Mesothelial cell of epicardium (in vitro differentiated cells): ENCODE measurements at places on chromosomes 5 and 9. TPM values are rescaled to one million over a fixed set of nuclear protein-coding genes. Genes with fewer than 3 reads are reported as not detected.

- no peak for DNase-seq
Measured at GRCh38 chr5:99775189-99775588, 760.0 kb upstream of the FAM174A start.

DNA sequence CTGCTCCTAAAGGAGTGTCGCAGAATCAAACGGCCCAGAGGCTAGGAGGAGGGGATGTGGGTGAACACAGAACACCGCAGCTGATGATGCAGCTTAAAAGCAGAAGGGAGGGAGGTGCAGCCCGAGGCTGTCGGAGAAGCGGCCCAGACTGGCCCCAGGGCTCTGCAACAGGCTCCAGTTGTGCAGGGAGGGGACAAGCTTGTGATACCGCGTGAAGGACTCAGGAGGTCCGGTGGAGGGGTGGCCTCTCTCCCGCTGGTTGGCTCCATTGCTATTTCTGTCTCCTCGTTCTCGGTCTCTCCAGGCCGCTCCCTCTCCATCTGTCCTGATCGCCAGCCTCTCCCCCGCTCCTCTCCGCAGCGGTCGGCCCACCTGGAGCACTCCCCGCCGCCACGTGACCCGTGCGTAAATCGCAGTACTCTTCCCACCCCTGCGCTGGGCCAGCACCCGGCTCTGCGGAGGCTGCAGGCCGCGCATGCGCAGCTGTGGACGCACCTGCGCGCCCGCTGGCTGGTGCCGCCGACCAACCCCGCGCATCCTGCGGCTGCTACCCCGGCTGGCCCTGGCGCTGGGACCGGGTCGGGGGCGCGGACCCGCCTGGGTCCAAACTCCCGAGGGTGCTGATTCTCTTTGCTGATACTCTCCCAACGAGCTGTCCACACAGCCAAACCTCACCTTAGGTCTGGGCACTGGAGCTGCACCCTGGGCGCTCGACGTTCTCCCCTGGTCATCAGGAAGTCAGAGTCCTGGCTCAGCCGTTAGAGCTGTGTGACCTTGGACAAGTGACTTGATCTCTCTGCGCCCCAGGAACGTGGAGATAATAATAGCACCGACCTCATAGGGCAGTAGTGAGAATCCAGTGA, 3.7 kb upstream of the STXBP1 start:
- peak; percentile 87 for DNase-seq

CENPP gene
- total RNA-seq = 6.0 to 7.8 TPM (median 7.4 TPM) in 3 replicates

IFNK gene
- total RNA-seq = not detected in 3 replicates

DNA sequence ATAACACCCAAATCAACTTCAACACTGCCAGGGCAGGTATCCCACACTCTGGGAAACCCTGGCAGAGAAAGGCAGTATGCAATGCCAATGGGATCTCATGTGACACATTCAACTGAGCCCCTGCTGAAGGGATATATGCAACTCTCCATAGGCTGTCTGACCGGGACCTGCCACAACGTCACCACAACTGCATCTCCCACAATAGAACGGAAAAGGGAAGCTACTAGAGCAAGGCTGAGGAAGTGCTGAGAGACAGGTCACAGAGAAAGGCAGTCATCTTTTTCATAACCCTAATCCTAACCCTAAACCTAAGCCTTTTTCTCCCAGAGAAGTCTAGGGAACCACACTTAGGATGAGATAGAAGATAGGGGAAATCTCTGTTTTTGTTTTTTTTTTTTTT, 345.9 kb upstream of the CD180 start:
- no peak for DNase-seq

DNA sequence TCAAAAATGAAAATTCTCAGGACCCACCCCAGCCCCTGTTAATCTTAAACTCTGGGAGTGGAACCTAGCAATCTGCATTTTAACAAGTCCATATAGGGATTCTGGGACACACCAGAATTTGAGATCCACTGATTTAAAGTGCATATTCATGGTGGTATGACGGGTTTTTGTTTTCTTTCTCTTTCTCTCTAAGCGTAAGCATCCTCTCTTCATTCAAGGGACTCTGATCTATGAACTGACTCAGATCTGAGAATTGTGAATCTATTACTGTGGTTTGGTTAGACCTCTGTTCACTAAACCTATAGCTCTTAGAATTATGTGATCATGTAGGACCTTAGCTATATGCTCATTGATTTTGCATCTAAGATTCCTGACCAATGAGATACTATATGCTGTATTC, 565.2 kb downstream of the CCDC171 start:
- DNase-seq = no peak

BOD1 gene
- total RNA-seq = 90.6 to 91.9 TPM (median 91.2 TPM) in 3 replicates

HNRNPA0 gene
- total RNA-seq = 68.6 to 71.1 TPM (median 71.0 TPM) in 3 replicates

GRCh38 chr5:128318691-128319090, 219.4 kb downstream of the FBN2 start:
- DNase-seq = no peak

- no peak for DNase-seq
Measured at GRCh38 chr5:96023518-96023917, 61.9 kb upstream of the ELL2 start.

C6 gene
- 0.20 to 0.42 TPM in 2 of 3 replicates, not detected in the other for total RNA-seq

OXCT1 gene
- total RNA-seq = 20.3 to 21.2 TPM (median 20.8 TPM) in 3 replicates

- DNase-seq = no peak
Measured at GRCh38 chr5:40813698-40814281, 15.6 kb upstream of the PRKAA1 start.

ISL1 gene
- 12.0 to 14.7 TPM (median 13.7 TPM) in 3 replicates for total RNA-seq

GRCh38 chr9:114153761-114154599, 1.4 kb upstream of the COL27A1 start:
- DNase-seq = peak; percentile 64

PCDH12 gene
- total RNA-seq = 0.07 to 0.29 TPM (median 0.18 TPM) in 3 replicates

- DNase-seq = no peak
Measured at GRCh38 chr5:57439601-57440000, 43.0 kb downstream of the ACTBL2 start.

DNA sequence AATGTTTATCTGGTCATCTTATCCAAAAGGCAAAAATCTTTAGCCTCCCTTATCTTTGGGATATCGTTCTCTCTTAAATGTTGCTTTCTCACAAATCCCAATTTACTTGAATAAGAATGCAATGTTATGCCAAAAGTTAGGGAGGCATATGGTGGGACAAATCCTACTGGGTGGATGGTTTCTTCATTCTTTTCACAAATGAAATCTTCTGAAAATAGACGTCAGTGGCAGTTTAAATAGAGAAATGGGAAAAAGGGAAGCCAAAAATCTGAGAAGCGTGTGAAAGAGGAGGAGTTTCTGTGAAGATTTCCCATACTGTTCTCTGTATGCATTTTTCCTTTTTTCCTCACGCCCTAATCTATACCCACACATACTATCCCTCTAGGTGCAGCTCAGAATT, 2.5 kb upstream of the PCDHAC1 start:
- no peak for DNase-seq

DNA sequence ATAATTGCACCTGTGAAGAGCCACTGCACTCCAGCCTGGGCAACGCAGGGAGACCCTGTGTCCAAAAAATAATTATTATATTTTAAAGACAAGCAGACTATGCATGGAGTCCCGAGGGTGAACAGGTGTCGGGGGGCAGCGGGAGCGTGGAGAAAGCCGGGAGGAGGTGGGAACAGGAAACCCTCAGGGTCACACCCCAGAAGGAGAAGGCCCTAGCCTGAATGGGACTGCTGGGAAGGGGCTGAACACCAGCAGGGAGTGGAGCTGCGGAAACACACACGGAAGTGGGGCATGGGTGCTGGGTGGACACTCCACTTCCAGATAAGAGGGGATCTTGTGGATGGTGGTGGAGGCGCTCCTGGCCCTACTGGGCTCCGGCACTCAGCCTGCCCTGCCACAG, 12.8 kb downstream of the SURF6 start:
- DNase-seq = no peak

- no peak for DNase-seq
Measured at GRCh38 chr9:107299437-107299836, 16.4 kb downstream of the RAD23B start.

DNA sequence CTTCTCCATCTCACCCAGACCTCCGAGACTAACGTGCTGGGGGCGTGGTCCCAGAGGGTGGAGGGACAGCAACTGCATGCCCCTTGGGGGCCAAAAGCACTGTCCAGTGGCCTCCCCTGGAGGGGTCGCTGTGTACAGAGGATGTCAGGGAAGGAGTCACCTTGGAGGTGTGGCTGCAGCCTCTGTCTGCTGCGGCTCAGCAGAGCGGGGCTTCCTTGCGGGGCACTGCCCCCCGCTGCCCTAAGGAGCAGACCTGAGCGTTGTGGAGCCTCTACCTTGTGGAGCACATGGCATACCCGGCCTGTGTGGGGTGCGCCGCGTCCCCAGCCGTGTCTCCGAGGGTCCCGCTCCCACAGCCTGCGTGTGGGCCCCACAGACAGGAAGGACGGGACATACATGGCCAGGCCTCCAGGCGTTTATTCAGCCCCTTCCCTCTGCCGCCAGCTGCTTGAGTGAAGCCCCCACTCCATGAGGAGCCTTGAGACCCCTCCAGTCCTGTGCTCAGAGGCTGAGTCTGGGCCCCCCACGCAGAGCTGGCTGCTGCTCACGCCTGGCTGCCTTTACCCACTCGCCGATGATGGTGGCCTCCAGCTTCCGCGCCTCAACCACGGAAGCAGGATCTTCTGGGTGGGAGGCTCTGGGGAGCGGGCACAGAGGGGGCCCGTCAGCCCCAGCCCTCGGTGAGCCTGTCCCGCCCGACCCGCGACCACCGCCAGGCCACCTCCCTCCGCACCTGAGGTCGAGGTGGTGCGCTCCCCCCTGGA, 4.2 kb downstream of the DPP7 start:
- no peak for DNase-seq

DNA sequence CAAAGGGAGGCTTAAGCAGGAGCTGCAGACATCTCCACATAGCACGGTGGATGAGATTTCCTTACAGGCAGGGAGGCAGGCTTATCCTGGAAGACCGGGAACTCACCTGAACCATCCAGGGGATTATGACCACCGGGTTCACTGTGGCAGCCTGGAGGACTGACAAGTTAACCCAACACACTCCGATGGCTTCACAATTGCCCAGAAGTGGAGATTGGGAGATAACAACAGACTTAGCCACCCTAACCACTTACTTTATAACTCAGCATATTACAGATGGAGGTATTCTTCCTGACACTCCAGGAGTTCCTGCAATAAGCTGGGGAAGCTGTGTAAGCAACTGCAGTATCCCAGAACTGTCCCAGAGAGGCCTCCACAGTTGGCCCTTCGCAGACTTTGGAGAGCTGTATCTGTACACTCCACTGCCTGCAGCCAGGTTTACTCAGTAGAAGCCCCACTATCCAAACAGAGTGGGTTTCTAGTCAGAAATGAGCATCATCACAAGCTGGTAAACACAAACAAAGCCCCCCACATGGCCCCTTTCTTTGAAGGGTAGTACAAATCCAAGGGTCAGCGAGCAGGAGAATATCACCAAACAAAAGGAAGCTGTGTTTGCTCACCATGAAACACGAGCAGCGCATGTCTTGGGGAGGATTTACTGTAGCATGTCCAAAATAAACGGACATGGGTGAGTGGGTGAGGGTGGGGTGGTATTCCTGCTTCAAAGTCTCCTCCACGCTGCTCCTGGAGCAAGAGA, 462.2 kb downstream of the RASEF start:
- DNase-seq = no peak

GRCh38 chr5:7053528-7054209, 340.4 kb downstream of the TENT4A start:
- DNase-seq = no peak

- no peak for DNase-seq
Measured at GRCh38 chr9:137221506-137222111, 431 bp downstream of the RNF208 start.

GRCh38 chr5:76849419-76850291, at the start of gene S100Z:
Gene S100Z, plus strand, starts transcription at chr5:76850014. Its CDS starts 25,346 bp downstream, at chr5:76875360.
- no peak for DNase-seq

- no peak for DNase-seq
Measured at GRCh38 chr5:80215523-80215922, 40.3 kb downstream of the SERINC5 start.

DNA sequence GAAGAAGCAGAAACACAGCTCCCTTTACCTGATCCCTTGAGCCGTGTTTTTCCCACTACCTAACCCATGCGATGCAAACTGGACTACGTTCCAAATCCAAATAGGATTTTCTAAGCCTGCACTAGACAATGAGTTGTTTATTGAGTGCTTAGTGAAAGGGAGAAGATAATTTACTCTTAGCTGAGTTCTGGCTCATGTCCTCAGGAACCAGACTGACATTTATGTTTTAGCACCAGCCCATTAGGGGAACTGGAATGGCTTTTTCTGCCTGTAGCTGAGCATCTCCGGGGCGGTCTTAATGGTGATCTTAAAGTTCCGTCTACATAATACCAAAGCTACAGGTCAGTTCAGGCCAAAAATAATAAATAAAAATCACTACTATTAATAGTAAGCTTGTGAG, 81.5 kb downstream of the SH3TC2 start:
- no peak for DNase-seq

TMEM252 gene
- total RNA-seq = not detected in 3 replicates

GRCh38 chr5:98872674-98873073, 56.1 kb downstream of the CHD1 start:
- DNase-seq = no peak

RETREG1 gene
- 7.8 to 9.2 TPM (median 8.3 TPM) in 3 replicates for total RNA-seq

GRCh38 chr5:44233691-44234090, 155.5 kb downstream of the FGF10 start:
- no peak for DNase-seq

DNA sequence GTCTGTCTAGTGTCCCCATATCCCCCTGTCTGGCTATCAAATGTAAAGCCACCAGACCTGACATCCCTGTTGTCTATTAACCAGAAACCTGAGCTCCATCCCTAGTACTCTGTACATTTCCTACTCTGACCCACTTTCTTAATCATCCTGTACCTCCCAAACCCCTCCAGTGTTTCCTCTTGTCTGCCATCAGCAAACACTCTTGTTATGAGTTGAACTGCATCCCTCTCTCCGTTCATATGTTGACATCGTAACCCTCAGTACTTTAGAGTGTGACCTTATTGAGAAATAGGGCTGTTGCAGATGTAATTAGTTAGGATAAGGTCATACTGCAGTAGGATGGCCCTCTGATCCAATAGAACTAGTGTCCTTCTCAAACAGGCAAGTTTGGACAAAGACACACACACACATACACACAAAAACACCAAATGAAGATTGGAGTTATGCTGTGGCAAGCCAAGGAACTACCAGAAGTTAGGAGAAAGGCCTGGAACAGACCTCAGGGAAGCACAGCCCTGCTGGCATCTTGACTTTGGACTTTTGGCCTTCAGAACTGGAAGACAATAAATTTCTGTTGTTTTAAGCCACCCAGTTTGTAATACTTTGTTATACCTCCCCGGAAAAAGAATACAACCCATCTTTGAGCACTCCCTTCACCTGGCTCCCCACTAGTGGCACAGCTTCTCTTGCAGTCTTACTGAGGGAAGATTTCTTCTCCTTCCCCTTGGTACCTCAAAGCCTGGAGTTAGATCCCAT, 180.0 kb upstream of the PTGER4 start:
- DNase-seq = no peak

OTULINL gene
- total RNA-seq = 3.0 to 6.6 TPM (median 3.8 TPM) in 3 replicates

- no peak for DNase-seq
Measured at GRCh38 chr5:9239626-9240025, 306.2 kb downstream of the SEMA5A start.

GRCh38 chr5:74433896-74434829, 206.4 kb downstream of the ENC1 start:
- no peak for DNase-seq
